Midbrain (tissue), 1 donor: ENCODE measurements at places on chromosomes 11 and 22.

- no peak for DNase-seq
These were observed 30.0 kb downstream of the LINC01488 start for GRCh38 chr11:69511358-69512055.

- DNase-seq: no peak
These were observed 1.6 kb downstream of the TMEM135 start for GRCh38 chr11:87039371-87039770.

- no peak for DNase-seq
These were observed 91.4 kb upstream of the CTSC start for GRCh38 chr11:88428959-88429358.

- DNase-seq: no peak
These were observed 1.6 kb downstream of the DEAF1 start for GRCh38 chr11:693415-693831.

- no peak for DNase-seq
These were observed 203.4 kb downstream of the TBC1D22A start for GRCh38 chr22:46965555-46966494.
